Right renal cortex interstitium (tissue), 3 donors: ENCODE measurements at places on chromosomes 3 and 15. TPM values are rescaled to one million over a fixed set of nuclear protein-coding genes. Genes with fewer than 3 reads are reported as not detected.

- DNase-seq, result no peak
Measured at GRCh38 chr3:67601385-67601784, 53.0 kb downstream of the SUCLG2 start.

Gene BFSP2
- not detected for polyA plus RNA-seq

Gene PPCDC
- polyA plus RNA-seq, result 13.7 TPM

Gene GPR87
- 0.10 TPM for polyA plus RNA-seq

- no peak for DNase-seq
Measured at GRCh38 chr15:68651916-68652525, 73.2 kb downstream of the CORO2B start.

GRCh38 chr15:31261266-31262142, 65.1 kb upstream of the KLF13 start:
- no peak for DNase-seq

Gene PPARG
- polyA plus RNA-seq, result 28.2 TPM

GRCh38 chr3:177251755-177252154, 54.5 kb upstream of the TBL1XR1 start:
- DNase-seq, result no peak

GRCh38 chr3:101518421-101518871, 5.4 kb upstream of the SENP7 start:
- DNase-seq, result no peak

DNA sequence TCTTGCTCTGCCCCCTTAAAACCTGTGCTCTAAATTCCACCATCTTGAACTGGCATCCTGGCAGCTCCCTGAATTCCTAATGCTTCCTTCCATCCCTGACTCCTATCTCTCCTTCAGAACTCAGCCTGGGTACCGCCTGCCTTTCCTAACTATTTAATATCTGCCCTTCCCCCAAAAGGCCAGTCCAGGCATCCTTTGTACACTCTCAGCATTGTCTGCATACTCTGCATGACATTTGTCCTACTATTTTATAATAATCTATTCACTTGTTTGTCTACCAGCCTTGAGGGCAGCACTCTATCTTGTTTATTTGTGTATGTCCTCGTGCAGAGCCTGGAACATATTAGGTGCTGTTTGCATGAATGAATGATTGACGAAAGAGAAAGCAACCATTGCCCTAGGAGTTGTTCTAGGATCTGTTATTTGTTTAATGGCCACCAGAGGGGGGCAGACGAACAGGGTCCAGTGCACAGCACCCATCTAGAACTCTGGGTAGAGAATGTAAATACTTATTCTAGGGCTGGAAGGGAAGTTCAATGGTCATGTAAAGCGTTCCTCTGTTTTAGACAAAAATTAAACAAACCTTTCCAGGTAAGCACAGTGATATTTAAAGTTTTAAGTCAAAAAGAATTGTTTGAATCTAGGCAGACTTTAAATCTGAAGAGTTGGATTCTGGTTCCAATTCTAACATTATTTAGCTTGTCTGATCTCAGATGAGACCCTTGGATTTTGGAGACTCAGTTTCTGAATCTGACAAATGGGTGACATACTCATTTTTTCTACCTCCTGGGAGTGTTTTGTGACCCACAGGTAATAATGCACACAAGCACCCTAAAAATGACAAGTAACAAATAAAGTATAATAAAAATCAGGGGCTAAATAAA, 125.8 kb upstream of the GALNT15 start:
- no peak for DNase-seq

Gene GOLGA6L4
- 10.0 TPM for polyA plus RNA-seq

GRCh38 chr3:119628816-119629445, 31.2 kb downstream of the PLA1A start:
- no peak for DNase-seq

DNA sequence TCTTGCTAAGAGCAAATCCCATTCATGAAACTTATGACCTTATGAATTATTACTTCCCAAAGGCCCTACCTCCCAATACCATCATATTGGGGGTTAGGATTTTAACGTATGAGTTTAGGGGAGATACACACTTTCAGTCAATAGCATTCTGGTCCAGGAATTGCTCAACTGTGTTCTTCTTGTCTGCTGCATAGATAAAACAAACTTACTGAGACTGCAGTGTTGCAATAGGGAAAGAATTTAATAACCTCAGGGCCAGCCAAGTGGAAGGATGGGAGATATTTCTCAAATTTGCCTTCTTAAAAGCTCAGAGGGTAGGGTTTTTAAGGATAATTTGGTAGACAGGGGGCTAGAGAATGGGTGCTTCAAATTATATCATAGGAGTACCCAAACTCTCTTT, 625.8 kb downstream of the OTOL1 start:
- no peak for DNase-seq

DNA sequence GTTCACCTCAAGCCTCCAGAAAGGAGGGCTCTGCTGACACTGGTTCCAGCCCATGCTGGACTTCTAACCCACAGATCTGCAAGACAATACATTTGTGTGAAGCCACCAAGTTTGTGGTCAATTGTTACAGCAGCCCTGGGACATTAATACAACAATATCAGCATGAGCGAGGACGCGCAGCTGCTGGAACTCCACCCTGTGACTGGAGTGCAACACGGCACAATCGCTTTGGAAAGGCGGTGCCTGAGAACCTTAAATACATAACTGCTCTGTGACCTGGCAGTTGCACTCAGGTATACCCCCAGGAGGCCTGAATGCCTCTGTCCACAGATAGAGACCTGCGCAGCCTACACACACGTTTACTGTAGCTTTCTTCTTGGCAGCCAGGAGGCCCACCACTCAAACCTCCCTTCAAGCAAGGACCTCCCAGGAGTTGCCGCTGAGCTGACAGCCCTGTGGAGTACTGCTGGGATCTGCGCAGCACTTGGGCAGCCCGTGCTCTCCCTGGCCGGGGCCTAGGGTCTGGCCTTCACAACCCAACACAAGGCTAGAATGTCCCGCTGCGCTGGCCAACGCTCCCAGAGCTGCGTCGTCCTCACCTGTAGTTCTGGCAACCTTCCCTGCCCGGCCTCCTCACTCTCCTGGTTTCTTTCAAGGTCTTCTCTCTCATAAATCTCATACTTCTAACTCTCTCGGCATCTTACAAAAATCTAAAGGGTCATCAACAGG, 8.3 kb downstream of the MRPS25 start:
- DNase-seq, result no peak

DNA sequence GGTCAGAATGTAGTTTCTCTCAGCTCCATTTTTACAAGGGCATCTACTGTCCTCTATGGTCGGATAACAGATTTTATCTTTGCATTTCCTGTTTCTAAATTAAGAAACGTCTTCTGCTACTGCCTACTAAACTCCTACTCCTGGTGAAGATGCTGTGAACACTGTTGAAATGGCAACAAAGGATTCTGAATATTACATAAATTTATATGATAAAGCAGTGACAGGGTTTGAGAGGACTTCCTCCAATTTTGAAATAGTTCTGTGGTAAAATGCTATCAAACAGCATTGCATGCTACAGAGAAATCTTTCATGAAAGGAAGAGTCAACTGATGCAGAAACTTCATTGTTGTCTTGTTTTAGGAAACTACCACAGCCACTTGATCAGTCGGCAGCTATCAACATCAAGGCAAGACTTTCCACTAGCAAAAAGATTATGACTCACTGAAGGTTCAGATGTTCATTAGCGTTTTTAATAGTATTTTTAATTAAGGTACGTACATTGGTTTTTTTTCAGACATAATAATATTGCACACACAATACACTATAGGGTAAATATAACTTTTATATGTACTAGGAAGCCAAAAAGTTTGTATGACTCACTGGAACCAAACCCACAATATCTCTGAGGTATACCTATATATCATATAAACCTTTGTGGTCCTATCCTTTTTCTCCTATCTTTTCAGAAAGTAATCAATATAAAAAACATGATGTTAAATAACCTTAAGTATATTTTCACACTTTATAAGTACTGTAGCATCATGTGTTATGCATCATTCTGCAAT, 156.1 kb downstream of the STAG1 start:
- no peak for DNase-seq

DNA sequence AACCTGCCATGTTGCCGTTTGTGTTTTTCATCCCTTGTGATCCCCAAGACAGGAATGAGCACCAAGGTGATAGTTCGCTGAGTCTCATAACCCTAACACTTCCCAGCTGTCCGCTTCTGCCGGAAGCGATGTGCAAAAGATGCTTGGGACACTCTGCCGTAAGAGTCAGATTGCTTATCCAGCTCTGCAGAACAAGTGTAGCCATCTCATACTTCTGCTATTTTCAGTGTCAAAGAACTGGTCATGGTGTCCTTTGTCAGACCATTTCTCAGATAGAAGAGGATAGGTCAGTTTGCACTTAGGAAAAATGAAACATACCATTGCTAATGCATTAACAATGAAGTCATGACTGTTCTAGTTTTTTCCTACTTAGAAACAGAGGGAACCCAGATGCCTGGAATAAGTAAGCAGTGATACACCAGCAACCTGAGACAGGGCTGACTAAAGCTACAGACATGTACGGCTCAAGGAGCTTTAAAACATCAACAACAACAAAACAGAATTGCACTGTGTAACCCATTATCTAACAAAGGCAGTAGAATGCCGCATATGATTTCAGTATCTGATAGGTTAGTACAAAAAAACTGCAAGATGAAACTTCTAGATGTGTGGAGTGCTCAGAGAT, 134.0 kb upstream of the IL12A start:
- no peak for DNase-seq

- DNase-seq, result no peak
Measured at GRCh38 chr3:99434190-99434589, 204.2 kb upstream of the COL8A1 start.

Gene VILL
- 10.0 TPM for polyA plus RNA-seq

Gene UCN2
- polyA plus RNA-seq, result 0.25 TPM

Gene CHL1
- polyA plus RNA-seq, result 11.9 TPM
